ENCODE measurements at places on chromosomes 7 and 10.

GRCh38 chr7:150663802-150664494, 21.6 kb upstream of the GIMAP2 start:
- DNase-seq, result no peak

DNA sequence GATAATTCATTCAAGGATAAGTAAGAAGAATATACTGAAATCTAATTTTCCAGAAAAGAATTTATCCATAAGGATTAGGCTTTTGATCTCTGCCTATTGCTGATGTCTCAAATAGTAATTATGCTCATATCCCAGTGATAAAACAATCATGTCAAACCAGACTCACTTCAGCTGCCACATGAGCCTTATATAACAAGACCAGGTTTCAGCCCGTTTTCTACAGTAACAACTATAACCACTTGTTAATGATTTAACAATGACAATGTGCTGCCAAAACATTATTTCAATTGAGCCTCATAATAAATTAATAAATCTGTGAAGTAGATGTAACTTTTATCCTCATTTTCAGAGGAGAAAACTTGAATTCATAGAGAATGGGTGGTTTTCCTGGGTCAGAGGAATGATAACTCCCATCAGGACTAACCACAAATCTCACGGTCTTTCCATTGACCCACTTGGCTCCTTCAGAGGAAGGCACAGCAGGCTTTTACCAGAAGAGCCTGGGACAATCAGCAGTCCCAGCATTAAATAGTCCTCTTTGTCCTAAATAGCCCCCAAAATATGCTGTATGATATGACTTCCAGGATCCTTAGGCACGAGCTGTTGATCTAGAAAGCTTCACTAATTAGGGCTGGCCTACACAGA, 42.5 kb upstream of the SLIT1 start:
- DNase-seq, result no peak

GRCh38 chr10:5184987-5185775, at the start of gene AKR1C8:
AKR1C8 (minus strand) TSS chr10:5185150; CDS start chr10:5185104, 46 bp downstream.
- DNase-seq, result no peak

DNA sequence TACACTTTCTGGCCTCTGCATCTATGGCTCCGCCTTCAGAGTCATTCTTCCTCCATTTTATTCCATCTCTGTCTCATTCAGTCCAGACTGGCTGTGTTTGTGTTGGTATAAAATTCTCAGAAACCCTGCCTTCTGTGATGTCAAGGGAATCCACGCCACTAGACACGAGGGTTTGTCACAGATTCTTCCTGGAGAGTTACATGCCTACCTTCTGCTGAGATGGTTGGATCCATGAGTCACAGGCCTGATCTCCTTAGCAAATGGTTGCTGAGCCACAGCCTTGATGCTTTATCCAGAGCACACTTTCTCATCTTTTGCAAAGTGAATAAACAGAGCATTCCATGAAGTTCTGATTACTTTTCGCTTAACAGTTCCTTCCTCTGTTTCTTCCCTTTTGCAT, 35.9 kb upstream of the TSPAN33 start:
- DNase-seq, result peak; percentile 17

All from Caki2 (cell line).